ENCODE measurements at places on chromosomes 1 and 21.

GRCh38 chr1:4749406-4749805, 95.0 kb downstream of the AJAP1 start:
- DNase-seq, result no peak

DNA sequence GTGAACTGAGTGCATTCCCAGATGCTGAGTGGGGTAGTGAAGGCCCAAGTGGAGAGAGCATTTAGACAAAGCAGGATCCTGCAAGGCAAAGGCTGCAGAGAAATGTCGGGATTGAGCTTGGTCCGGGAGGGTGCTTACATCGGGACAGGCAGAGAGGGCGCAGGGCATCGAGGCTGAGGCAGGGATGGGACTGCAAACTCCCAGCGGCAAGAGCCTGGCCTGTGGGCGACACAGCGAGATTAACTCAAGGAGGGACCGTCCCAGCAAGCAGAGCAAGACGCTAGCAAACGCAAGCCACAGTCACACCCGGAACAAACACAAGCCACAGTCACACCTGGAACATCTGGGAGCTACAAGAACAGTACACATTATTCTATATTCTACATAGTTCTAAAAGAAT, 537.5 kb downstream of the KIF26B start:
- DNase-seq, result no peak

- DNase-seq, result no peak
Observed at GRCh38 chr21:19565587-19565986, 1162.0 kb upstream of the TMPRSS15 start.

DNA sequence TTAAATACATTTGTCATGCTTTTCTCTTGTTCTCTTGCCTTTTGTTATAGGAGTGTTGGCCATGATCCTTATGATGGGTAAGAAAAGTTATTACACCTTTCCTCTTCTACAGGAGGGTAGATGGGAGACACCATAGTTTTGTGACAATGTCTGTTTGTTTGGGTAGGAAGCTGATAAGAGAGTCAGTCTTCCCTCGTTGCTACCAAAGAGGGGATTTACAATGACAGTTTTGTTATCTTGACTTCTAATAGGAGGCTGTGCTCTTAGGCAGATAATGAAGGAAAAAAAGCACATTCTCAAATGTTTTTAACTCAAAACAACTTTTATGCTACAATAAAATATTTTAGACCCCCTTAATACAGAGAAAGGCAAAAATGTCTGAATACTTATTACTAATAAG, 48.0 kb upstream of the WLS start:
- no peak for DNase-seq

GRCh38 chr21:42534421-42535378, 21.0 kb downstream of the SLC37A1 start:
- no peak for DNase-seq

DNA sequence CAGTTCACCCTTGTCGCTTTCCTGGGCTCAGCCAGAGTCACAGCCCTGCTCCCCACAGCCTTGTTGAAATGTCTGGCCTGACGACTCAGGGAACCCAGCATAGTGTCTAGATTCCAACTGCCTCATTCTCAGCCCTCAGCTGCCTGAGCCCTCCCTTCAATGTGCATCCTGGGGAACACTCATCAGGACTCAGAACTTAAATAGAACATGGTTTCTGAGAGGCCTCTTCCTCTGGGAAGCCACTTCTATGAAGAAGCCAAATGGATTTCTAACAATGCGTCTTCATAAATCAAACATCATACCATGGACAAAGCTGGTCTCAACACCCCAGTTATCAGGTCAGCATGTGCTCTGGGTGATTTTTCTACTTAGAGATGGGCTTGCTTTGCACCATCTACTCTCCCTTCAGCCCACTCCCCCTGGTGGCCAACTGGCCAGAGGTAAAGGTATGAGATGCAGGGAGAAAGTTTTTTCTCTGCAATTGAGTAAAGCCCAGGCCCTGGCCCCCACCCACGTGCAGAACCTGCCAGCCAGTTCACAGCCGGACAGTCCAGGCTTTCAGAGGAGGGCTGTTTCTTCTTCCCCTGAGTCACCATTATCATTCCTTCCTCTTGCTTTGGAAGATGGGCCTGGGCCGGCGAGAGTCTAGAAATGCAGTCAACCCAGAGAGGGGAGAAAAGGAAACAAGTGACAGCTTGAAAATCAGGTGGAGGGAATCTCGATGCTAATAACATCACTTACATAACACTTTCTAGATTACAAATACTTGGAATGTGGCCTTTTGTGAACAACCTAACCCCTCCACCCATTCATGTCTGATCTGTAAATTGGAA, 32.1 kb downstream of the CD244 start:
- DNase-seq, result peak; percentile 3

DNA sequence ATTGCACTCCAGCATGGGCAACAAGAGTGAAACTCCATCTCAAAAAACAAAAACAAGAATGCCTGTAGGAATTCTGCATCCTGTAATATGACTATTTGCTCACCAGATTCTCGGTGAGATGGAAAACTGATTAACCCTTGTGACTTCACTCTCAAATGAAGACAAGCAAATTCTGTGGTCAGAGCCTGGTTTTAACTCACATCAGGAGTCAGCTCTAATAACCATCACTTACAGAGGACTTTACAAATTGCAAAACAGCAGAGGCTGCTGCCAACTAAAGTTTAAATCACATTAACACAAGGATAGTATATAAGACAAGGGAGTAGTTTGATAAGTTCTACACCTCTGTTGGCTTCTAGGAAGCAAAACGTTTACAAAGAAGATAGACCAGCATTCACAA, 35.7 kb upstream of the FAM163A start:
- no peak for DNase-seq

DNA sequence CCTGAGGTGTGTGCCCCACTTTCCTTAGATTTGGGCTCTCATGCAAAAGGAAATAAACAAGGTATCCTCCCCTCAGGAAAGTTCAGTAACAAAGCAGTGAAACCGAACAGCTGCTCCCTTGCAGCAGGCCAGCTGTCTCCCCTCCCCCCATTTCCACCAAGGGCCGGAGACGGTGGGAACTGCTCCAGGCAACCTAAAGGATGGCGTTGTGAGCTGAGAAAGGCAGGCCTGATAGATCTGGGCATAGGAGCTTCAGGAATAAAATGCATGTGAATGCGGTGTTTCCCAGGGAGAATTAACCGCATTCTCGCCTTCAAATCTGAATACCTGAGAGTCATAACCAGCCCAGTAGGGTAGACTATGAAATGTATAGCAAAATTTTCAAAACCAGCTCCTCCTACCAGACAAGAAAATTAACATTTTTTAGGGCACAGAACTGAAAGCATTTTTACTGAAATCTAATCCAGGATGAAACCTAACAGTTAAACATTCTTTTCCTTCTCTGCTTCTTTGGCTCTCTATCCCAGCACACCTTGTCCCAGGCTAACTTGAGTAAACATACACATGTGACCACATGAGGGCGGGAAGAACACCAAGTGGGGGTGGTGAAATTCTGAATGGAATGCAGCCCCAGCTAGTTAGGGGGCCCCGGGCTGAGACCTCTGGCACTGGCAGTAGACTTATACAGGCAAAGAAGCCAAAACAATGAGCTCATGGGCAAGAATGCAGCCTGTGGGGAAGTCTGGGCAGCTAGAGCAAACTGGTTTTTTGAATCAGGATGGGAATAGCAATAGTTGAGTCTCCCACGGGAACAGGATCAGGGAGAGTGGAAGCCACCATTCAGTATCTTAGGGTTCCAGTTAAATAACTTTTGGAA, 11.5 kb downstream of the MCL1 start:
- DNase-seq, result peak; percentile 99

DNA sequence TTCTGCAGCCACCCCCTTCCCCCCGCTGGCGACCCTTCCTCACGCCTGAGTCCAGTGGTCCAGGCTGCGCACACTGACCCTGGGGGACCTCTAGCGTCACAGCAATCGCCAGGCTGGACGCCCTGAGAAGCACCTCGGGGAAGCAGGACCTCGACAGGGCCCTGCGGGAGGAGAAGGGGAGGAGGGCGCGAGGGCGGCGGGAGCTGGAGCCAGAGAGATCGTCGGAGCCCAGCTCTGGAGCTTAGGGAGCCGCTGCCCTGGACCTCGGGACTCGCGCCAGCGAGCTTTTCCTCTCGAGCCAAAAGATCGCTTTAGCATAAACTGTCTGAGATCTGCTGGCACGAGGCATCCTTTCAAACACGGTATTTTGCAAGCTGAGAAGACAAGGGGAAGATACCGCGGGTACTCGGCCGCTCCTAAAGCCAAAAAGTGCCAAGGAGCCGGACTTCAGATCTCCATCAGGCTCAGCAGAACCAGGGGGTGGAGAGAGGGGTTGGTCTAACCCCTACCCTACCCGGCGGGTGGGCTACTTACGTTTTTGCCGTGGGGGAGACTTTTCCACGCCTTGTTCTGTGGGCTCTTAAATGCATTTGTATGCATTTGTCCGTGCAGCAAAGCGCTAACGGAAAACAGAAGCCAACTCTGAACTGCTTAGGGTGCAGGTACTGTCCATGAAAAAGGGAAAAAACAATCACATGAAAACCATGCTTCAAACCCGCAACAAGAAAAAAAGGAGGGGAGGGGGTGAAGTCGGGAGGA, 586 bp downstream of the COL24A1 start:
- peak; percentile 45 for DNase-seq

DNA sequence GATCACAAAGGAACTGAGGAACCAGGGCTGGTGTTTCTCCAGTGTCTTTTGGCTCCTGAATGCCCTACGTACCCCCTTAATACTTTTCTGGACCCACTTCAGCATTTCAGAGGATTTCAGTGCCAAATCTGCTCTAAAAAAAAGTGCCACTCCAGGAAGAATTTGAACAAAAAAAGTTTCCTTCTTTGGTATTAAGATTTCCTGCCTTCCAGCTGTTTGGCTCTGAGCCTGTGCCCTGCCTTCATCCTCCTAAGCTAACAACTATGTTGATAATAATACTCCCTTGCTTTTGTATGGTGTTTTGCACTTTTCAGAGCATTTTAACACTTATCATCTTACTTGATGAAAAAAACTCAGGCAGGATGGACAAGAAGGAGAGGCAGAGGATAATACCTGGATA, 11.0 kb upstream of the RIMS3 start:
- DNase-seq, result no peak

GRCh38 chr1:93980320-93981273, 71.4 kb upstream of the GCLM start:
- peak; percentile 22 for DNase-seq

GRCh38 chr1:64960731-64961130, 5.6 kb downstream of the JAK1 start:
- no peak for DNase-seq

- peak; percentile 49 for DNase-seq
Observed at GRCh38 chr1:60903591-60903990, 178.8 kb upstream of the NFIA start.

DNA sequence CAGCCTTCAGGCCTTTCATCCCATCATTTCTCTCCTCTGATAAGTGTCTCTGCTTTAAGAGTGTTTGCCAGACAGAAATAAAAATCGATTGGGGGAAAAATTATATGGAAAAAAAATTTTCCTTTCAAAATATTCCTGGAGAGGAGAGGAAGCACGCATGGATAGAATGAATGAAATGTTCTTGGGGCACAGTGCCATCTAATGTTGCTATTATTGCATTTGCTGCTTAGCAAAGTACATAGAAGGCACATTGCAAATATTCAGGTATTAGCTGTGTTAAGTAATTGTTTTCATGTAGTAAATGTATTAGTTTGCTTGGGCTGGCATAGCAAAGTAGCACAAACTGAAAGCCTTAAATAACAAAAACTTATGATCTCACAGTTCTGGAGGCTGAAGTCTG, 18.1 kb downstream of the B3GALT5 start:
- DNase-seq, result peak; percentile 39

- peak; percentile 80 for DNase-seq
Observed at GRCh38 chr1:29271724-29272123, 35.4 kb downstream of the PTPRU start.

GRCh38 chr1:150537732-150538684, 11.2 kb upstream of the ADAMTSL4 start:
- DNase-seq, result peak; percentile 67

DNA sequence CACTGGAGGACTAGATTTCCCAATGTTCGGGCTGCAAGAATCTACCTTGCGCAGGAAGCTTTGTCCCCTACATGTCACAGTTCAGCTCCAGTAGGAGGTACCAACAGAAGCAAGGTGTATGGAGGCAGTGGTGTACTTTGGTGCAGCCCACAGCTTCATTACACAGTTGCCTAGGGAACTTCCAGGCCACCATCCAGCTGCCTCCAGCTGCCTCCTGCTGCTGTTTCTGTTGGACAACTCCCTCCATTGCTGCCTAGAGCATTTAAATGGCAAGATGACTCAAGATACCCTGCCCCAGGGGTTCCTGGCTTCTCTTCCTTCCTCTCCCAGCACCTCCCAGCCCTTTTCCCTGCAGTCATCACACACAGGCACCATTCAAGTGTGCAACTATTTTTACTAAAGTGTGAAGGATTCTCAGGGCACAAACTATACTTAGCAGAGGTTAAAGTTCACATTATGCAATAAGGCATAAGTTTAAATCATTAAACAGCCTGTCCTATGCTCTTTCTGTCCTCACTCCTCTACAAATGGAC, 39.0 kb upstream of the ATP1A1 start:
- DNase-seq, result peak; percentile 74

DNA sequence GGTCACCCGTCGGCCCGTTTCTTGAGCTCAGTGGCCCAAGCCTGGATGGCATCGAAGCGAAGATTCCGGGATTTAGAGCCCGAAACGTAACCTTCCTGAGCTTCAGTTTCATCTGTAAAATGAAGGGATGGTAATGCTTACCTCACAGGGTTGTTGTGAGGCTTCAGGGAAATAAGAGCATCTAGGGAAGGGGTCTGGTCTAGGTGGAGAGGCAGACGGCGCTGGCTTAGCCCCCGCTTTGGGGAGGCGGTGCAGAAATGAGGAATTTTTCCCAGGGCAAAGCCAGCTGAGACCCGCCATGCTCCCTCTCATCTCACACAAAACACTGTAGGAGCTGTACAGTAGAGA, 717 bp upstream of the MYCL start:
- no peak for DNase-seq

GRCh38 chr1:47793563-47793962, 203.6 kb downstream of the TRABD2B start:
- no peak for DNase-seq

DNA sequence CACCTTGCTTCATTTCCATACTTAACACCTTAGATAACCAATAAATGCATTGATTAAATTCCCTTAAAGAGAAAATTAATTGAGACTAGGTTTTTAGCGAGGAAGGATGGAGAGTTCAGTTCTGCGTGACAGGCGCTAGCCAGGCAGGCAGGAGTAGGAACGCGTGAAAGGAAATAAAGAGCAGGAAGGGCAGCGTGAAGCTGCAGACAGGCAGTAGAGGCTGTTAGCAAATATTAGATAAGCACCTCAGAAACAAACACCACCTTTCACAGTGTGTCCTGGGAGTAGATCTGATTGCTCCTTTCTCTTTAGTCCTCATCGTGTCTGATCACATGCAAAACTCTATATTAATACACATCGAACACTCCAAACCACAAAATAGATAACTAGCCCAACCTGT, 282.7 kb upstream of the ADGRL2 start:
- no peak for DNase-seq

DNA sequence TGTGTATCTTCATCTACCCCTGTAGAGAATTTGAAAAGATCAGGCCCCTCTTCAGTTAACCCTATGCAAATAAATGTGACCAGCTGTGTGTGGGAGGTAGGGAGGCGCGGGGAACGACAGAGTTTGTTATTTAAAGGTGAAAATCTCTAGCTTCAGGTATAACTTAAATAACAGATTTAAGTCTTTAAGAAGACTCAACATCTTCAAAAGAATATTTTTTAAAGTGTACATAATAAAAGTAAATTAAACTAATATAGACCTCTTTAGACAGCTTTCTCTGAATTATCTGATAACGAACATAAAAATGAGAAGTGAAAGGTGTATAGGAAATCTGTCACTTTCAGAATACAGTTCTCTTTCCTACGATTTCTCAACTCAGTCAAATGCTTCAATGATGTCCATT, 16.0 kb downstream of the ANGPTL3 start:
- DNase-seq, result no peak

GRCh38 chr21:31161157-31161556, 122.9 kb upstream of the KRTAP19-8 start:
- peak; percentile 50 for DNase-seq
